ENCODE measurements at places on chromosomes 6 and 20. TPM values are rescaled to one million over a fixed set of nuclear protein-coding genes. Genes with fewer than 3 reads are reported as not detected.

GRCh38 chr6:143741480-143741879 is 63.7 kb downstream of the PHACTR2 start:
- no peak for DNase-seq

DNA sequence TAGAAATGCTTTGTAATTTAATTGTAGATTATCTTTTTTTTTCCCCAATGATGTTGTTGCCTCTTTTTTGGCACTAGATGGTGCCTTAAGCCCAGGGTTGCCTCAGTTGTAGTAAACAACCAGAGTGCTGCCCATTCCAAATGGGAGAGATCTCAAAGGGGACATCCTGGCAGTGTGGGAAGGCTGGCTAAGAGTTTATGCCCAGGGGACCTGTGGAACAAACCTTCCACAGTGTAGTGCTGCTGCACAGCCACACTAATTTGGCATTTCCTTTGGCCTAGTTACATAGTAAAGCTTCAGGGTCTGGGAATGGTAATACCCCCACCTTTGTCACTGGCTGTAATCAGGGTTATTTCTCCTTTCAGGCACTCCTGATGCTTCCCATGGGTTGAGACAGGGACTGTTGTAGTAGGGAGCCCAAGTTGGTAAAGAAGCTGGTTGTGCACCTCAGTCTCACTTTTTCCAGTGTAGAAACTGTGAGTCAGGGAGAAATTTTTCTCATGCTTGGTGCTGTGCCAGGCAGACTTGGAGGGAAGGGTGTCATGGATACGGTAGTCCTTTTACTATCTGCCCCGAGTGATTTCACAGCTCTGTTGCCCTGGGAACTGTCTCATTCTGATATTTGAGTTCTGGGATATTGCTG is 177.8 kb upstream of the ECI2 start:
- peak; percentile 82 for DNase-seq

Gene SOX18
- not detected for total RNA-seq

DNA sequence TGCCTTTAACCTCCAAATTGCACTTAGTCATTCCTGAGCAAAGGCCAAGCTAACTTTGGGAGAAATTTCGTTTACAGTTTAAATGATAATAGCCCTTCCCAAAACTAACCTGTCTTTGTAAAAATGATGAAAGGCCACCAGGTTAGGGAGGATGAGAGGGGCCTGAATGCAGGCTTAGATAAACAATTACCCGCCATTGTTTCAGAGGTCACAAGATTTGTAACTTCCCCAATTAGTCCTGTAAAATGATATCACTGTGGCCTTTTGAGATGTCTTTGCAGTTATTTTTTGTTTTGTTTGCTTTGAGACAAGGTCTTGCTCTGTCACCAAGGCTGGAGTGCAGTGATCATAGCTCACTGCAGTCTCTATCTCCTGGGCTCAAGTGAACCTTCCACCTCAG is 26.3 kb downstream of the GNL1 start:
- no peak for DNase-seq

DNA sequence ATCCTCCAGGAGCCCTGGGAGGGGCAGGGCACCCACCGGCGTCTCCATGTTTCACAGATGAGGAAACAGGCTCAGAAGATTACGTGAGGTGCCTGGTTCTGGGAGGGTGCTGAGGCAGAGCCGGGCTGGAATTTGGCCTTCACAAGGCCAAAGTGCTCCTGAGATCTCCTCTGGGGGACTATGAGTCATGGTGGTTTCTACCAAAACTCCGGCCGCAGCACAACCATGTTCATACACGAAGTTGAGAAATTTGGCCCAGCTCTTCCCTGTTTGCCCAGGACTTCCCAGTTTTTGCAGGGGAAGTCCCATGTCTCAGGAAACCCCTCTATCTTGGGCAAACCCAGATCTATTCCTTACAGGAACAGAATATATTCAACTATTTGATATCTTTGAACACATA is 172.9 kb upstream of the CDYL start:
- DNase-seq = peak; percentile 61

Gene IRF4
- not detected for total RNA-seq

Gene RHAG
- total RNA-seq = not detected

DNA sequence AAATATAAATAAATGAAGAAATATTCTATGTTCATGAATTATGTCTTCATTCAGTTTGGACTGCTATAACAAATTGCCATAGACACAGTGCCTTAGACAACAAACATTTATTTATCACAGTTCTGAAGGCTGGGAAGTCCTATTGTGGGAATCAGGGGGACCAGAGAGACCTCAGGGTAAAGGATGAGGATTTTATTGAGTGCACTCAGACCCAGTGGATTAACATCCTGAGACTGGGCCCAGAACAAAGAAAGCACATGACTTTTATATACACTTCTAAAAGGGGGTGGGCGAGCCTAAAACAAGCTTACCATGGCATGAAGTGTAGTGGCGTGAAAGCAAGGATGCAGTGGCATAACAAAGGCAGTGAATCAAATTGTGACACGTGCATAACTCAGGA is 26.9 kb upstream of the CBLN4 start:
- DNase-seq = no peak

DNA sequence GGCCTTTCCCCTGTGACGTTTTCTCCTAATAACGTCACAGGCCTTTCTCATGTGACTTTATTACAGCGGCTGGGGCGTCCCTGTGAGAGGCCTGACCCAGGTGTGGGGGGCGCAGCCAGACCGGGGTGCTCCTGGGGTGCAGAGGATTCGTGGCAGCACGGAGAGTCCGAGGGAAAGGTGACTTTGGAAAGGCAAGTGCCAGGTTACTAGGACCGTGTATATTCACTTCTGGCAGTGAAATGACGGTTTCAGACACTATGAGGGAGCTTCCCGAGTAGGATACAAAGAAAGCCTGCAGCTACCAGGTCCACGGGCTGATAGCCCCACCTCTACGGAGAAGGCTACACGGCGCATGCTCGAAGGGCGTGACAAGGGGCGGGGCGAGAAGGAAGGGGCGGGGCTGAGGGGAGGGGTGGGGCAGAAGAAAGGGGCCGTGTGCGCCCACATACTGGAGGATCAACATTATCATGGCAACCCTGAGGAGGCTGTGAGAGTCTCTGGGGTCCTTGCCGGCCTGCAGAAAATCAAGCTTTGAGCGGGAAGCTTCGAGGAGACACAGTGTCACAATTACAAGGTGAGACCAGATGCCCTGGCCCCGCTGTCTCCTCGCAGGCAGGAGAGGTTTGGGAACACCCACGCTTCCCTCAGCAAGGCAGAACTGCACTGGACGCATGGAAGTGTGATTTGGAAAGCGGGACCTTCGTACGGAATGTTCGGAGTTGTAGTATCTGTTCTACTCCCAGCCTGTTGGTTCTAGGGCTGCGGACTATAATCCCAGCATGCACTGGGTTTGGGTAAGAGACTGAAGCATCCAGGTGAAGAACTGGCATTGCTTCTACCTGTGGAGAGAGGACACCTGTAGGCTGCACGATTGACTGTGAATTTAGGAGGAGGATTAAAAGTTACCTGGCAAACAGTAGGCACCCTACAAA is 54.4 kb upstream of the ZNF337 start:
- DNase-seq = no peak

DNA sequence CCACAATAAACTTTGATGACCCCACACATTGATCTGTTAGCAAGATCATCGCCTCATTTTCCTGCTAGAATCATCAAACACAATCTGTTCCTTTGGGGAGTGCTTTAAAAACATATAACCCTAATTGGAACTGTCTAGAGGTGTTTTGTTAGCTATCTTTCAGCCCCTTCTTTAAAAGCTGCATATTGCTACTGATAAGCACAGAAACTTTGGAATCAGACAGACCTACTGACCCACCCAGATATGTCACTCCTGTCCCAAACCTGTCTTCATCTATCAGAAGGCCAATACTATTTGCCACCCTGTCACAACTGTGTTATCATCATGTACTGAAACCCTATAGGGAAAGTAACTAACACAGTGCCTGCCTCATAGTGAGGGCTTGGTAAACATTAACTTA is 172.4 kb upstream of the SASH1 start:
- DNase-seq = no peak

DNA sequence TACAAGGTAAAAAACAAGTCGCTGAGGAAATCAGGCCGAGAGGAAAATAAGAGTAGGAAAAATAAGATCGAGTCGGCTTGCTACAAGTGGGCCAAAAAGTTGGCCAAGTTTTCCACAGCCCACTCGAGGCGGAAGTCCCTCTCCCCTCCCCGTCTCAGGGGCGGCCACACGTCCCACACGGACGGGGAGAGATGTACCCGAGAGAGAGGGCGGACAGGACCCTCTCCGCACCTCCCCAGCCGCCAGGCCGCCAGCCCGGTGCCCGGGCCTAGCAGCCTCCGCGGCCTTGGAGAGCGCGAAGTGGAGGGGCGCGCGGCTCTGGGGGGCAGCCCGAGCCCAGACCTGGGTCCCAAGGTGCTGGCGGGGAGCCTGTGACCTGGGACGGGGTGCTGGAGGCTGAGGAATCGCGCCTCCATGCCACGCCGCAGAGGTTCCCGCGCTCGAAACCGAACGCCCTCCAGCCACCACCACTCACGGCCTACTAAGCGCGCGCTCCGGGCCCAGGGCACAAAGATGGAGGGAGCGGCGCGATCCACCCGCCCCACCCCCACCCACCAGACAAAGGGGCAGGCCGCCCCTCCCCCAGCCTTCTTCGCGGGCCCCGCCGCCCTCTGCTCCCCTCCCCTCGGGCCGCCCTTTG is 1.9 kb upstream of the HMGA1 start:
- DNase-seq = no peak

GRCh38 chr6:5036269-5036668 is 32.4 kb upstream of the RPP40 start:
- DNase-seq = no peak

DNA sequence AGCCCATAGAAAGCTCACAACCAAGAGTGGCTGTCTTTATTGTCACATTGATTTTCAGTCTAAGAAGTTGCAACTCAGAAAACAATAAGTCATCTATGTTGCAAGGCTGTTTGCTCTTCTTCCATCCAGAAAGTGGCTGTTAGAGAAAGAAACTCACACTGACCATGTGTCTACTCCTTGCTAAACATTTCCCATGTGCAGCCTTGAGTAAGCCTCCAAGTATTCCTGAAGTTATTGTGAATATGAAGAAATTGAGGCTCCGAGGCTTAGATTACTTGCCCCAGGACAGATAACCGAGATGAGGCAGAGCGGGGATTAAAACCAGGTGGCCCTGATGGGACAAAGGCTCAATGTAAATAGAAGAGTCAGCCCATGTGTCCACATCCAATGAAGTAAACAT is 105.0 kb downstream of the SPTLC3 start:
- DNase-seq = no peak

Gene FUCA2
- 70.4 TPM for total RNA-seq

DNA sequence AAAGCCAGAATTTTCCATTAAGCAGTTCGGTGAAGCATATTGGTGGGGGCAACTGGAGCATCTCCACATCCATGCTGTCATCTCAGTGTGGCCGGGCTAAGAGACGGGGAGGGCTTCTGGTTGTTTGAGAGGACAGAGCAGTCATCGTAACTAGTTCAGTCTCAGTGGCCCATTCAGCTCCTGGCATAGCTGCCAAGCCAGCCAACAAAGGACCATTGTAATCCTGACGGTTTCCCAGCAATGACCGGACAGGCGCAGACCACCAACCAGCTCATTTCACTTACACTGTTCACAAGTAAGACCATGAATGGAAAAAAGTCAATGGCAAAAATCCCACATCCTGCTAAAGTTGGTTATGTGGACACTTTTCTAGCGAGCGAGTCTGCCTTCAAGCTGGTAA is 14.9 kb upstream of the HDDC2 start:
- no peak for DNase-seq

DNA sequence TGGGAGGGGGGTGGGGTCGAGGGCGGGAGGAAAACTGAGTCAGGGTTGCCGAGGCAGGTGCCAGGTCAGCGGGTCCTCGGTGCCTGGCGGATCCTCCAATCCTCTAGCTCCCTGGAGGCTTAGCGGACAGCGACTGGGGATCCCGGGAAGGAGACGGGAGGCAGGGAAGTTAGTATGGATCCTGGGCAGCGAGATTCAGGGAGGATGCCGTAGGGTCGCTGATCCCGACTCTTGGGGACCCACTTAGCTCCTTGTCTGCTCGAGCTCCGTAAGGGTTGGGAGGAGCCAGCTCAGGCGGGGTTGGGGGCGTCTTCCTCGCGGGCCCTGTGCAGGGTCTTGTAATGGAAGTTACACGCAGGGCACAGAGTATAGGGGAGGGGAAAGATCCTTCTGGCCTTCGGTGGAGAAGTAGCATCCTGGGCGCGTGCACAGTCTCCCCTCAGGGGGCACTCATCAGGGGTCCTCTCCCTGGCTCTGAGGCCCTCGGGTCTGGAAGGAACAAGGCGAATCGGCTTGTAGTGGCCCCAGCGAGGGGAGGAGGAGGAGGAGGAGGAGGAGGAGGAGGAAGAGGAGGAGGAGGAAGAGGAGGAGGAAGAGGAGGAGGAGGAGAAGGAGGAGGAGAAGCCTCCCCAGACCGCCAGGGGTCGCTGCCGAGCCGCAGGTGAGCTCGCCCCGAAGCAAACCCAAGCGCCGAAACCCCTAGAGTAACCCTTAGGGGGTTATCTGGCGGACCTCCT is 6.4 kb upstream of the SLC12A5 start:
- DNase-seq = no peak

Gene RSPO4
- 1.2 TPM for total RNA-seq

DNA sequence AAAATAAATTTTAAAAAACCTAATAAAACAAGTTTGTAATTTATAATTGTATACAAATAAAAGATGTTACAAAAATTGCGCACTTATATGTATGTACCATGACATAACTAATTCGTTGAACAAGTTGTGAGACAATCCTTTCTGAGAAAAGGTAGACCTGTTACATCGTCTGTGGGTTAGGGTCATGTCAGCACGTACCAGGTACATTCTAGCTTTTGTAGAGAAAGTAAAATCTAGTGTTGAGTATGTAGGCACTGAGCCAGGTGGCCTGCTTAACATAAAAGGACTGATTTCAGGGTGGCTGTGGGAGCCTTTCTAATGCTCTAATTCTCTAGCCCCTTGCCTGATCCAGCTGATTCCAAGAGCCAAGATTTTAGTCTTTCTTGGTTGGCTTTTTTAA is 10.4 kb downstream of the RPL7L1 start:
- no peak for DNase-seq

- DNase-seq = no peak
These were observed 6.3 kb downstream of the BCAS1 start for GRCh38 chr20:54063992-54064676.

Gene OPRM1
- total RNA-seq = not detected

Gene SSTR4
- not detected for total RNA-seq

Gene SYNDIG1
- total RNA-seq = 0.12 TPM

DNA sequence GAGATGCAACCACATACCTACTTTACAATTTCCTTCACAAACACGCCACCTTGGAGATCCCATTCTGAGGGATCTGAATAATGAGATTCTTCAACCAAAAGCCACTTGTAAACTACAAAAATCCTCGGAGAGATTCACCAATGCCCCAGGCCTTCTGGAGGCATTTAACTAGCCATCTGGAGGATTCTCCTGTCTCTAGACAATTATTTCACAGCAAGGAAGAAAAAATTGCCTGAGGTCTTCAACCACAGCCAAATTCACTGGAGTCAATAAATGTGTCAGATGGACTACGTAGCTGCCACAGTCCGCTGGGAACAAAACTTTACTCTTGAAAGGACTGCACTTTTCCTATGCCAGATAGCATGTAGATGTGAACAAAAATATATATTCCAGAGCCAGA is 19.0 kb upstream of the DCDC2 start:
- no peak for DNase-seq

Gene POPDC3
- total RNA-seq = 6.6 TPM

GRCh38 chr20:16560661-16561060 is 12.6 kb downstream of the KIF16B start:
- no peak for DNase-seq
